ENCODE measurements at places on chromosomes 7 and 10.
A peak's percentile ranks its signal among the peaks of the same experiment; 100 is the strongest.

DNA sequence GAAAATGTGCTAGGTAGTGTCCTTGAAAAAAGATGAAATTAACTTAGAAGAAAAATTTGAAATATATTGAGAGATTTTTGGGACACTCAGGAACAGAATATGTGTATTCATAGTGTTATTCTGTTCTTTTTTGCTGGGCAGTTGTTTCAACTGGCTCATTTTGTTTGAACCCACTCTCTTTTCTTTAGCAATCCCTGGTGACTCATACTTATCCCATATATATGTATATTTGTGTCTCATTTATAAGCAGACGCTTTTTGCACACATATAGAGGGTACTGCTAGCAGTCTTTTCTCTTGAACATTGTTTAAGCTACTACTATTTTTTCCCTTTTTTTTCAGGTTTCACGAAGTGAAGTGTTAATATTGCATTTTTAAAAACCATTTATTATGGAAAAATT lies 1.9 kb downstream of the EXOC6 start:
- DNase-seq, result no peak

GRCh38 chr10:11475831-11476434 lies 135.5 kb downstream of the USP6NL start:
- DNase-seq, result no peak

DNA sequence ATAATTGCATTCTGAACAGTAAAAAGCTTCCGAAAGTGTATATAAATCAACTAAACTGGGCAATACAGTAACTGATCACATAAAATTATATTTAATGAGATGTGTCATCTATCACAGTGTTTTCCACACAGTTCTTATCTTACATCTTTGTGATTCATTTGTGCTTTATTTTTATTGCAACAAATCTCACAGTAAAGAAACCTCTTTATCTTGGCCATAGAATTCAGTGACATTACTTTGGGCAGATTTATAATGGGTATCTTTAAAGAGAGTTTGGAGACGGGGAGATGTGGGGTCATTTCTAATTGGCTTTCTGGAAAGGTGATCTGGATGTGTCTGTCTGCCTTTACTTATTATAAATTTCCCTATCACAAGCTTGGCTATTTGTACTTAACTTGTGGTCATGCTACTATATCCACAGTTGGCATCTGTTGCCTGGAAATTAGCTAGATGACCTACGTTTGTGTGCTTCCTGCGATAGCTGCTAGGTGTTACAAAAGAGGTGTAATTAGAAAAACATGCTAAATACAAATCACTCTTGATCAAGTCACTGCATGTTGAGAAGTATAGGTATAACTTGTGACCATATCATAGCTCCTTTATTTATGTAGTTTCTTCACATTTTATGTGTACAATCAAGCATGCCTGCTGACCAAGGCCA lies 123.8 kb downstream of the ARID5B start:
- DNase-seq, result no peak

DNA sequence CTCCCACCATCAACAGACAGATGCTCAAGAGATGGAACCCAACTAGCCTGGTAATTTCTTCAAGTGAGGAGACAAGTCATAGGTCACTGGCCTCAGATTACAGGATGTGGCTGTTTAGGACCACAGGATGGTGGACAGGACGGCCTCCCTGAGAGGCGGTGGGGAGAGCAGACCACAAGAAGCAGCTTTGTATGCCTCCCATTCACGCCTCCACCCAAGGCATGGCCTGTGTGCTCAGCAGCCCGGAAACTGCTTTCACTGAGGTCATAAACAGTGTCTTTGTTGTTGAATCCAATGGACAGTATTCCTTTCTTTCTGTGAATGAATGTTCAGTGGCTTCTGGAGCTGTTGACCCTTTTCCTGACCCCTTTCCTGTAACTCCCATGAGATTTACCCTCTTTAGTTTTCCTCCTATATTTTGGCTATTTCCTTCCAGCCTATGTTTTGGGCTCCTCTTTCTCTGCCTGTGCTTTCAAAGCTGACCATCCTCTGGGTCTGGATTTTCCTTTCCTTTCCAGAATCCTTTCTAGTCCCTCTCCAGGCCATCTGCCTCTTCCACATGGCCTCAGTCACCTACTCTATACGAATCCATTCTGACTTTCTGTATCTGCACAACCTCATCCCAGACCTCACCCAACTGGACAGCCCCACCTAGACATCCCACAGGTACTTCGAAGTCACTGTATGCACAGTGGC lies 32.4 kb upstream of the INPP5F start:
- DNase-seq, result no peak

DNA sequence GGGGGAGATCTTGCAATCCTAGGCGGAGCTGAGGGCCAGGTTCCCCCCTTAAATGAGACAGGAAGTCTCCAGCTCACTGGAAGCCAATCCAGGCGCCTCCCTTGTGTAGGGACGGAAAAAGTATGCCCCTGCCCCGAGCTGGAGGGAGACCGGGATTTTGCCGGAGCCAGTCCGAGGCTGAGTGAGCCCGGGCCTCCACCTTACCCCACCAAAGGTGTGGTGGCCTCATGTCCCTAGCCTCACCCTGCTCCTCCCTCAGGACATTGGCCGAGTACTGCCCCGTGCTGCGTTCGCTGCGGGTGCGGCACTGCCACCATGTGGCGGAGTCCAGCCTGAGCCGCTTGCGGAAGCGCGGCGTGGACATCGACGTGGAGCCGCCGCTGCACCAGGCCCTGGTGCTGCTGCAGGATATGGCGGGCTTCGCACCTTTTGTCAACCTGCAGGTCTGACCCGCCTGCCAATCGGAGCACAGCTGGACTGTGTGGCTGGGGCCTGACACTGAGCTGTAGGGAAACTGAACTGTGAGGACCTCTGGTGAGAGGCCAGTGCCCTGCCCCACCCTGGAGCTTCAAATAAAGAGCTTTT lies 2.0 kb downstream of the FBXL15 start:
- DNase-seq, result peak; percentile 69

- DNase-seq, result no peak
Measured at GRCh38 chr7:5435291-5436002, 11.8 kb upstream of the TNRC18 start.

GRCh38 chr10:24360282-24361127 lies 151.6 kb downstream of the KIAA1217 start:
- peak; percentile 55 for DNase-seq

DNA sequence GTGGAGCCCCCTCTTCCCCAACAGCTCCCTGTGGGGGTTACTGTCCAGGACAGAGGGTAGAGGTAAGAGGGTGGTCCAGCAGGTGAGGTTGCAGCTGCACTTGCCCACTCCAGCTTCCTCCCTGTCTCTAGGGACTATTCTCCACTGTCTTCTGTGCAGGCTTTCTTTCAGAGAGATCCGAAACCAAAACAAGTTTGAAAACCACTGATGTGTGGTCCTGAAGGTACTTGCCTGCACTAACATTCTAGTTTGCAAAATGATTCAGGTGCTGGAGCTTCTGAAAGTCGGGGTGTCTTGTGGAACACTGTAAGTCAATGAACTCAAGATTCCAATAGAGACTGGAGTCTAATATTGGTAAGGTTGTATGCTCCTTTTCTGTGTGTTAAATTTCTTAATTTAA lies 63.1 kb downstream of the BLNK start:
- DNase-seq, result no peak

GRCh38 chr10:22679608-22680007 lies 34.8 kb downstream of the PIP4K2A start:
- DNase-seq, result no peak

DNA sequence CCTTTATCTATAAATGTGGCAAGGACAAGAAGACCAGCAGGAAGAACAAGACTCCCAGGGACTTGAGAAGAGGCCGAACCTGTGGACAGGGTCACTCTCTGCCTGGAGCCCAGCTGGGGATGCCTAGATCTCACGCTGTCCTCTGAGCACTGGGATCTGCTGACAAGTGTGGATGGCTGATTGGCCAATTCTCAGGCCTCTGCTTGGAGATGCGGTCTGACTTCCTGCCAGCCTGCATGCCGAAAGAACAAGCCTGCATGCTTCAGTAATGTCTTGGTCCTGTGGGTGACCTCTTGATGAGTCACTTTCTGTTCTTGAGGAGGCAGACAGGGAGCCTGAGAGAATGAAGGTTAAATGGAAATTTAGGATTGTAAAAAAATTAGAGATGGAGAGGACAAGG lies 84.7 kb downstream of the TMEM178B start:
- DNase-seq, result peak; percentile 79

GRCh38 chr10:17712717-17713471 lies 39.1 kb upstream of the TMEM236 start:
- DNase-seq, result no peak

- DNase-seq, result no peak
Measured at GRCh38 chr10:71554671-71555070, 158.0 kb downstream of the CDH23 start.

DNA sequence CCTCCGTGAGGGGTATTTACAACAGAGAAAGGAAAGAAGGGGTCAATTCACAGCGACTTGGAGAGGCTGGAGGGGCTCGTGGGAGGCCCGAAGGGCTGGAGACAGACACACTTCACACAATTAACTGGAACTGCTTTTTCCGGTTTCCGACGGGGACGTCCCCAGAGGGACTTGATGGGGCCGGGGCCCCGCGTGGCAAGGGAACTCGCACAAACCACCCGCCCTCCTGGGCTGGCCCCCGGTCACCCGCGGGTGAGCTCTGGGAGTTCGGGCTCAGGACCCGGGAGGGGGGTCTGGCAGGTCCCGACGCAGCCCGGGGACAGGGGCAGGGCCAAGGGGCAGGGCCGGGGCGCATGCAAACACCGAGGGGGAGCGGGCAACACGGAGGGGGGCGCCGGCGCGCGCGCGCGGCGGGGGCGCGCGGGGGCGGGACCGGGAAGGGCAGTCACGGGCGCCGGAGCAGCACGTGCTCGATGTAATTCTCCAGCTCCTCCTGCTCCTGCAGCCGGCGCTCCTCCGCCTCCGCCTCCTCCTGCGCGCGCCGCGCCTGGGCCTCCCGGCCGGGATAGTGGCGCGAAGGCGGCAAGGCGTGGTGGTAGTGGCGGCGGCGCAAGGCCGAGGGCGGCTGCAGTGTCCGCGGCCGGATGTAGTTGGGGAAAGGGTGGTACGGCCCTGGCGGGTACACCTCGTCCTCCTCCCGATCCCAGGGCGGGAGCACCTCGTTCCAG lies 2.7 kb downstream of the VGF start:
- peak; percentile 38 for DNase-seq

- DNase-seq, result no peak
Measured at GRCh38 chr10:42960491-42960990, 116.3 kb upstream of the RET start.

DNA sequence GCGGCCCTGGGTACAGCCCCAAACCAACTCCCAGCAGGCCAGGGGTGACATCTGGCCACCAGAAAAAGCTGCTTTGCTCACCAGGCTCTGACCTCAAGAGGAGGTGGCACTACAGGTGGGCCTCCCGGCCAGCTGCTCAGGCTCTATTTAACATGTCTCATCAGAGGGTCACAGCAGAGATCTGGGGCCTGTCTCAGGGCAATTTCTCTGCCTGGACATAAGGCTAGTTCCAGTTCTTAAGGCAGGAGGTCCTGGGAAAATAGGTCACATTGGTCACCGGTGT lies 88.6 kb downstream of the GFRA1 start:
- no peak for DNase-seq

DNA sequence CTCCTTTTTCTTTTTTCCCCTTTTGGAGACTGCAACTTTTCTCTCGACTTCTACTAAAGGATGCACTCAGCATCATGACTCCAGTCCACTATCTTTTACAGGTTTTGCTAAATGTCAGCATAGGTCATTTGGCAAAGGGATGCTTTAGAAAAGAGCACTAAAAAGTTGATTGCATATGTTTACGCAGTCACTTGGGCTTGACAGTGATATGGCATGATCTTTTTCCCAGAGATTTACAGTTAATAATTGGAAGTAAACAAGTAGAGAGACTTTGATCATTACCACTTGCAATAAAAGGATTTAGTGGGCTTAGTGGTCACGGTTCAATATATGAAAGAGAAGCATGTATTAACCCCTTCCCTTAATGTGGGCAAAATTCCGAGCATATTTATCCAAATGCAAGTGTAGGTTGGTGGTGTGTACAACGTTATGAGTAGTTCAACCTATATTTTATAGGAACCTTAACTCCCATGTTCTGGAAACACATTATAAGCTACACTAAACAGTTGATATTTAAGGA lies 1.8 kb downstream of the BMI1 start:
- DNase-seq, result no peak

DNA sequence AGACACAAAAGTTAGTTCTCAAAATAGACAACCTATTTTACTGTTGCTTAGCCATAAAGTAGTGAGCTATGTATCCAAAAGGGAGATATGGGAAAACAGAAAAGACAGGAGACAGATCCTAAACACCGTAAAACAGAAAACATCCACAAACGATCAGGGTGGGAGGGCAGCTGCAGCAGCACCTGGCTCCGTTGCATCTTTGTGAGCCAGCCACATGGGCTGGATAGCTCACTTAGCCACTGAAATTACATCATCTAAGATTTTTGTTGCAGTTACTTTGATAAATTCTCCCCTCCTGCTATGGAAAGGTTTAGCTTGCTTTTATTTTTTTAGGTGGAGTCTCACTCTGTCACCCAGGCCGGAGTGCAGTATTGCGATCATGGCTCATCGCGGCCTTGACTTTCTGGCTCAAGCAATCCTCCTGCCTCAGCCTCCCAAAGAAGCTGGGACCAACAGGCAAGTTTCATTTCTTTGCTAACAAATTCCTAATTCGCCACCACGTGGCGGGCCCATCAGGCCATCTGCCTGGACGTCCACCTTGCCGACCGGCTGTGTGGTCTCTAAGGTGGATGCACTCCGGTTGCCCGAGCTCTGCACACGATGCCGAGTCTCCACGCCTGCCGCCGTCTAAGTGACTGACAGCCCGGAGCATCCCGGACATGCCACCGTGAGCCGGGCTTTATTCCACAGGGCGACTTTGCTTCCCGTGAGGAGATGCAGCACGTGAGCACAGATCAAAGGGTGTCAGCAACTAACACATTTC lies 159.8 kb downstream of the DIP2C start:
- DNase-seq, result no peak

DNA sequence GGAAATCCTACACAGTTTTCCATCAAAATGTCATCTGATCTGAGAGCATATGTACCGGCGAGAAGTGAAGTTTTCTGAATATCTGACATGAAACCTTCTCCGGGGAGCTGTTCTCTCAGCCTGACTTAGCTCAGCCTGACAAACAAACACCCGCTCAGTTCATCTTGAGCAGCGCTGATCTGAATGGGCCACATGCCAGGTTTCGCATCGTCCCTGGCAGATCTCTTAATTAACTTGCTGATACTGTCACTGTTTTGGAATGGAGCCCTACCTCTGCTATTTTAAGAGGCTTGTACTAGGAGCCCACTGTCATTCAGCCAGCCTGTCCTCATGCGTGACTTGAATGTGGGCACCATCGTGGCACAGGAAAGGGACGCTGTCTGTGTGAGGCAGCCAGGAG lies 109.2 kb downstream of the STRA8 start:
- DNase-seq, result no peak

GRCh38 chr10:85581371-85581770 lies 785.2 kb downstream of the GRID1 start:
- DNase-seq, result no peak

GRCh38 chr7:14875941-14876587 lies 26.5 kb downstream of the DGKB start:
- DNase-seq, result no peak

DNA sequence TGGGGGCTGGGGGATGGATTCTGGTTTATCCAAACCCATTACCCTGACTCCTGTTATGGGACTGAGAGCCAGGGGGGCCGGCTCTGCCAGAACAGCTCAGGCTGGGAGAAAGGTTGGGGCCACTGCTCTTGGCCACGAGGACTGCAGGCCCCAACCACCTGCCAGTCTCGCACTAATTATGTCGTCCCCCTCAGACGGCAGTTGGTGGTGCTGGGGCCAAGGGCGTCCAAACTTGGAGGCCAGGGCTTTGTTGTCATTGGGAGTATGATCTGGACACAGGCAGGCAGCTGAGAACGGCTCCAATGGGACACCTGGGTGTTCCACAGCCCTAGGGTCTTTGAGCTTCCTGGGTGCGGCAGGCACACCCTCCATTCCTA lies 34.7 kb downstream of the DRGX start:
- DNase-seq, result no peak
